CD4-positive, alpha-beta T cell treated with Interleukin-17A for 4 hours (primary cell): ENCODE measurements at places on chromosomes 4 and X.

DNA sequence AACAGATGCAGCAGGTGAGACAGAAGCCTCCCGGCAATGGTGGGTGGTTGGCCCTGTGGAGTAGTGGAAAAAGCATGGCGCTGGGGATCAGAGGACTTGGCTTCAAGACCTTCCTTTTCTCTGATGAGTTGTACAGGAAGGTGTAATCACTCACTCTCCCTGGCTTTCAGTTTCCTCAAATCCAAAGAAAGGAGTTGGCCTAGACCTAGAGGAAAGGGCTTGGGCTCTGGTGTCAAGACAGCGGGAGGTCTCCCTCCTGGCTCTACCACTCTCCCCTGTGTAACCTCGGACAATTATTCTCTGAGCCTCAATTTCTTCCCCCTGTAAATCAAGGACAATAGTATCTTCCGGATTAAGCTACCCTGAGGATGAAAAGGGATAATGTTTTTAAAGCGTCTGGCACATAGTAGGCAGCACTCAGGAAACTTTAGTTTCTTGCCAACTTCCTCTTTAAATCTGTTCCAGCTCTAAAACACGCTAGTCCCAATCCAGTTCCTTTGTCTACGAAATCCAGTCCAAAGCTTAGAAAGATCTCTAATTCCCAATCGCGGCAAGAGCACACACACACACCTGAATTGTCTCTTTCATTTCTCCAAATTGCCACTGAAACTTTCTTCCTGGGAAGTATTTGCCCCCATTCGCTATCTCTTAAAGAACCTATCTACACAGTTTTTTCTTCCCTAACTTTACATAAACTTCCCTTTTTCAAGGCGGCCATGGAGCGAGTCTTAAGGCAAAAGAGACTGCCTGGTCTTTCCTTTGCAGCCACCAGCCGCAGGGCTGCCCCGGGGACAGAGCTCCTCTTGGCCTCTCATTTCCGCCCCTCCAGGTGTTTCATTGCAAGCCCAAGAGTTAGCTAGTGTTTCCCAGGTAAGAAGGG, 29.9 kb upstream of the GPC4 start:
- DNase-seq, result no peak

DNA sequence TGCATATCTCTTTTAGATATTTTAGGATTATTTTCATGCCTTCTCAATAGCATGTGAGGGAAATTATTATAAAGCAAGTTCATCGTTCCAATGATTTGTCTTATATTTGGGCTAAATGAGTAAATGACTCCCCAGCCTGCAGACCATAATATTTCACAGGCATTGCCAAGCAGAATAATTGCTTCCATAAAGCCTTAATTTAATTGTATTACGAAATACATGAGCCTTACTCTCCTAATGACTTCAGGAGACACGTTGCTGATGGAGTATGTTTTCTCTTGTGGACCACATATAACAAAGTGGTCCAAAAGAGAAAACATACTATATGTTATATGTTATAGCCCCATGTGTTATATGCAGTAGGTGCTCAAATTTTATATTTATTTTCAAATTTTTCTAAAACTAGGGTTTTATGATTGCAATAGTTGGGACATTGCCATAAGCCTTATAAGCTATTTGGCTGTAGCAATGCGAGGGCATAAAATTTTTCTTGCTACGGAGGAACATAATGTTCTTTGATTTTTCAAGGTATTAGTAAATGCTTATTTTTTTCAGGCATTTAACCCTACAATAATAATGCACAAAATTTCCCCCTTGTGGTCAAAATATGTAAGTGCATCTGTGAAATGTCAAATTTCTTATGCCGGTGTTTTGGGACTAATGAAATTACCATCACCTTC, 26.2 kb upstream of the TMPRSS11D start:
- DNase-seq, result no peak

DNA sequence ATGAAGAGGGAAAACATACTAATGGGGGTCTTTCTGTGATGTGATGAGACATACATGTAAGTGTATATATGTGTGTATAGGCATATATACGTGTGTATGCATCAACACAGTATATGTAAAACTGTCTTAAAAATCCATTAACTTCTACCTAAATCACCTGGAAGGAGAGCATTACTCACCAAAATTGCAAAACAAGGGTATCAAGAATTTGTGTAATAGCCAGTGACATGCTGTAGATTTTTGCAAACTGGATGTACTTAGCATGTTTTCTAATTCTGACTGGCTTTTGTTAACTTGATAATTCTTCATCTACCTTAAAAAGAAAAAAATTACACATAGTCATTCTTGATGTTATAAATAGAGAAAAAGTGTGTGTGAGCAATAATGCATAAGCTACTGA, 104.7 kb downstream of the PRRG1 start:
- DNase-seq, result no peak

DNA sequence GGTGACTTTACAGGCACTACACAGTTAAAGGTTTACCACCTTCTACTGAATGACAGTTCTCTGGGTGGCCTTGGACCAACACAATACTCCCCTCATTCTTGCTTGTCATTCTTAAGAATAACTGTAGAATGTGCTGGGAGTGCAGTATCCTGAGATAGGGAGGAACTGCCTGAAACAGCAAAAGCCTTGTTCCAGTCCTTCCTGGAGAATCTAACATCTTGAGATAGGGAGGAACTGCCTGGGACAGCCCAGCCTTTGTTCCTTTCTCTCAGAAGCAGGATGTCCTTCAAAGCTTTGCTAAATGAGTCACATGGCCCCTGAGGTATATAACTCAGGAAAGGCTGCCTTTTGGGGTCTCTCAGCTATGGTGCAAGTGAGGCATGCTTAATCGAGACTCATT, 145.7 kb upstream of the MBNL3 start:
- no peak for DNase-seq

DNA sequence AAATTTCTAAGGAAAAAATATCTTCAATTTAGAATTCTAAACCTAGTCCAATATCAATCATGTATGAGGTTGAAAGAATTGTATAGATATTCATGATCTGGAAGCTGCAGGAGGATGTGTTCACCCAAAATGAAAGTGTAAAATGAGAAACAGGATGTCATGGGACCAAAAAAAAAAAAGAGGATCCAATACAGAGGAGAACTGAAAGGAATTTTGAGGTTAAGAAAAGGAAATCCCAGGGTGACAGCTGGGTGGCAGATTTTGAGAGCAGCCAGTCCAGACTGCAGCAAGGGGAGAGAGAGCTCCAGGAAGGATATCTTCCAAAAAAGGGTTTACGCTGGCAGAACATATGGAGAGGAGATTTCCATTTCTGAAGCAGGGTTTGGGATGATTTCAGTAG, 38.9 kb downstream of the TLR10 start:
- no peak for DNase-seq

- no peak for DNase-seq
Observed at GRCh38 chrX:110512341-110512740, 153.7 kb downstream of the RTL9 start.

GRCh38 chr4:87862236-87862635, 29.5 kb downstream of the MEPE start:
- no peak for DNase-seq

- no peak for DNase-seq
Observed at GRCh38 chrX:140723121-140723715, 13.7 kb downstream of the LINC00632 start.

DNA sequence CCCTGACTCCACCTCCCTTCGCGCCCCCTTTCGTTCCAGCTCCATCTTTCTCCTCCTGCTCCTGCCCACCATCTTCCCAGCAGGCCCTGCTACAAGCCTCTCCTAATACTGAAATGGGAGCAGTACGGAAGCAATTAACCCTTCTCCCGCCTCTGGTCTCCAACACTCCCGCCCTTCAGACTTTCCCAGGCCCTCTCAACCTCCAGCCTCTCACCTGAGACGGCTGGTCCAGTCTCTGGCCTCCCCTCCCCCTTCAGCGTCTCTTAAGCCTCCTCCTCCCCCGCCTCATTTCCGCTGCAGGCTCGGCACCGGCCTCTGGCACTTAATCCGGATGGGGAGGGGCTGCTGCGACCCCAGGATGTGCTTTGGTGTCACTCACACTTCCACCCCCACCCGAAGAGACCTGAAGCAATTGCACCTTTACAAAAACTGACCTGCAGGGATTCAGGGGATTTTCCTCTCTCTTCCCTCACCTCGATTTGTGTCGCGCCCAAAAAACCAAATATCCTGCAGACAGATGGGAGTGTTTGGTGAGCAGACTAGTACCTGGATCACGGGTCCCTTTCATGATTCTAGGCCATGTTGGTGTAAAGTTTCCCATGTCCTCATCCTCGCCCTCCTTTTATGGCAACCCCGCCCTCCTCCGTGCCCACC, 657 bp downstream of the TCEAL8 start:
- DNase-seq, result peak; percentile 59

DNA sequence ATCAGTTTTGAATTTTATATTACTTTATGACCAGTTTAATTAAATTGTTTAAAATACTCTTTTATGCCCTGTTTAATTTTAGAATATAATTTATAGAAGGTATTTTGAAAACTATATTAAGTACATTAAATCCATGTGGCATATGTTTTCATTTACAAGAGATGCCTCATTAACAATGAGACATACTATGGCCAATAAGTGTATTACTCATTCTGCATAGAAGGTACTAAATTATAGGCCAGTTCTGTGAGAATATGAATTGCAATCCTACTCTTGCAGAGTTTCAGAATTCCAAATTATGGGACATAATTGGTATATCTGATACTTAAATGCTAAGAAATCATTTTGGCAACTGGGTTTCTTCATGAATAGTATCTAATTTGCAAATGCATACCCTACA, 951.1 kb downstream of the FAT4 start:
- no peak for DNase-seq

GRCh38 chr4:158016511-158016910, 156.3 kb downstream of the GASK1B start:
- no peak for DNase-seq

GRCh38 chr4:81102107-81102506, 71.6 kb downstream of the BMP3 start:
- DNase-seq, result no peak

- no peak for DNase-seq
Observed at GRCh38 chr4:111678479-111678878, 466.8 kb upstream of the FAM241A start.

DNA sequence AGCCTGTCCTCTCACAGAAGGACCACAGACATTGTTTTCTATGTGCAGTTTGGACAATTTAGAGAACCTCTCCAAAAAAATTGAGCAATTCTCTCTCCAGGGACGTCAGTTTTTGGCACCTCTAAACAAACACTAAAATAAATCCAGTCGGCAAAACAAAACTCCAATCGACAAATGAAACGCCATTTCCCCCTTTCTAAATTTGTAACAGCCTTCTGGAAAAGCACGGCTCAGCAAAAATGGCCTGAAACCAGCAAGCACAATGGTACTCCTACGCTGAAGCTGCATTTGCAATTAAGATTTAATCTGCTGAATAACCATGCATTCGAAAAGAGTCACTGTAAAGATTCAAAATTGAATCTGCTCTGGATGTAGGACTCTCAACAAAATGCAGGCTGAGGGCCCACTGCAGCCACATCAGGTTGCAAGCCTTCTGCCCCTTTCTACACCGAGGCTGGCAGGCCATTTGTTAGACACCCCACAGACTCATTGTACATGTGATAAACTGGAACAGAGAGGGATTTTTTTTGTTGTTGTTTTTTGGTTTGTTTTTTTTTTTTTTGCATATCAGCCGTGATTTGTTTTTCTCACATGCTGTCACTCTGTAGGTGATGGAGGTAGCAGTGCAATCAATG, 79.9 kb upstream of the MAP3K15 start:
- DNase-seq, result no peak

DNA sequence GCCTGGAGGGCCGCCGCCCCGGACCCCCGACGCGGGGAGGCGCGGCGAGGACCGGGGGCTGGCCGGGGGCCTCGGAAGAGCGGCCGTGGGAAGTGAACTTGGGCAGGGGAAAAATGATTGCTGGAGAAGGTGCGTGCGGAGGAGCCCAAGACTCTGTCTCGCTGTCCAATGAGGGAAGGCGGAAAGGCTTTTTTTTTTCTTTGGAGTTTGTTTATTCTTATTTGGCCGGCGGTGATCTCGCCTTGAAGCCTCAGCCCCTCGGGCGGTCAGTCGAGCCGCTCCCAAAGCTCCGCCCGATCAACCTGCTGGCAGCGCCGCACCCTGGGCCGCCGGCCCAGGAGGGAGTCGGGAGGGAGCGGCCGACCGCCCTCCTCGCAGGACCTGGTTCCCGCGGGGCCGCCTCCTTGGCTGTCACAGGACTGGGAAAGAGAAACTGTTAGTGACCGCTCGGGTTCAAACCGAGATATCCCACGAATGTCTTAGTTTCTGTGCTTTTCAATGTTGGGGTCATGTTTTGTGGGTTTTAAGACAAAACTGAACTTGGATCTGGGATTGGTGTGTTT, 2.5 kb downstream of the CPEB2 start:
- DNase-seq, result peak; percentile 47

GRCh38 chr4:89397441-89397840, 89.8 kb upstream of the GPRIN3 start:
- DNase-seq, result no peak

DNA sequence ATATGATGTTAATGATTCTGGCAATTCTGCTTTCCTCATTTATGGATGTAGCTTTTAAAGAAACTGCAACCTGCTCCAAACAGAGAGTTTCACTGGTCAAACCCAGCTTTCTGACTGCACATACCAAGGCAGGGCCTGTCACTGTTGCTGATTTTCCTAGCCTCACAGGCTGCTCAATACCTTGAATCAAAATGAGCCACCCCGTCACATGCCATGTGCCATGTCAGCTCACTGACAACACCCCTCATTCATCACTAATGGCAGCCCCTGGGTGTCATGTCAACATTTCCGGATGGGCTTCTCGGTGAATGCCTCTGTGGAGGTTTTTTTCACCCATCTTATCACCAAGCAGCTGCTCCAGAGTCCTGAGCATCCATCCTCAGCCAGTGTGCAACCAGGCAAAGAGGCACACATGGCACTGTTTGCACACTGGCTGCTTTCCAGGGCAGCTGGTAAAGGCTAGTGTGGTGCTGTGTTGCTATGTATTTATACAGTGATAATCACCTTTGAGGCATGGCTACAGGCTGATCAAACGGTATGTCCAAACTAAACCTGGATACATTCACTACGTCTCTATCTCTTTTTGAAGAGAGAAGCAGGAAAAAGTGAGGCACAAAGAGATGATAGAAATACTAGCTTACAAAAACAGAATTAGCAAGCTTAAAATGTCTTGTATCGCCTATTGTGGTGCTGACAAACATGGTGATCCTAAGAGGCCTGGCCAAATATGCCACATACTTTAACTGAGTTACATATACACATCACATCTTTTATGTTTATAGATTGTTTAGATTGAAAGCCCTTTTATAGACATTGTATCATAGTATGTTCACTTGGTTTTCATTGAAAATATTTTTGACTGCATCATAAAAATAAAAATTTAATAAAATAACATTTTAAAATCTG, 94.6 kb upstream of the INPP4B start:
- no peak for DNase-seq

GRCh38 chrX:97806238-97806637, 922.5 kb downstream of the RPA4 start:
- DNase-seq, result no peak

DNA sequence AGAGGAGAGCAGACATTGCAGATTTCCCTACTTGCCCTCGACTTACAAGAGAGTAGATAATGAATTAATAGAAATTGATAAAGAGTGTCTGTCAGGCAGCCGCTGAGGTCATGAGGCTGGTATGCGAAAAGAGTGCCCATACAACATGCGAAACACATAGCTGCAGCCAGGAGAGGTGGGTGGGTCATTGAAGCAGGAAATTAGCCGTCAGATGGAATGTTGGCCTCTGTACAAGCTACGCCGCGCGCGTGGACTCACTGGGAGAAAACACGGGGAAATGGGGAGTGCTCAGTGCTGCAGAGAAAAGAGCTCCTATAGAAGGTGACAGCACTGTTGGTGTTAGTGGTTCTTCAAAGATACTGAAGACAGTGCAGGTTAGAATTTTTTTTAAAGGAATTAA, 125.1 kb downstream of the RAPGEF2 start:
- DNase-seq, result no peak

GRCh38 chr4:8218371-8219031, 19.4 kb downstream of the SH3TC1 start:
- DNase-seq, result no peak
